GM18507 (cell line): ENCODE measurements at places on chromosomes 2 and 18.
A peak's percentile ranks its signal among the peaks of the same experiment; 100 is the strongest.

DNA sequence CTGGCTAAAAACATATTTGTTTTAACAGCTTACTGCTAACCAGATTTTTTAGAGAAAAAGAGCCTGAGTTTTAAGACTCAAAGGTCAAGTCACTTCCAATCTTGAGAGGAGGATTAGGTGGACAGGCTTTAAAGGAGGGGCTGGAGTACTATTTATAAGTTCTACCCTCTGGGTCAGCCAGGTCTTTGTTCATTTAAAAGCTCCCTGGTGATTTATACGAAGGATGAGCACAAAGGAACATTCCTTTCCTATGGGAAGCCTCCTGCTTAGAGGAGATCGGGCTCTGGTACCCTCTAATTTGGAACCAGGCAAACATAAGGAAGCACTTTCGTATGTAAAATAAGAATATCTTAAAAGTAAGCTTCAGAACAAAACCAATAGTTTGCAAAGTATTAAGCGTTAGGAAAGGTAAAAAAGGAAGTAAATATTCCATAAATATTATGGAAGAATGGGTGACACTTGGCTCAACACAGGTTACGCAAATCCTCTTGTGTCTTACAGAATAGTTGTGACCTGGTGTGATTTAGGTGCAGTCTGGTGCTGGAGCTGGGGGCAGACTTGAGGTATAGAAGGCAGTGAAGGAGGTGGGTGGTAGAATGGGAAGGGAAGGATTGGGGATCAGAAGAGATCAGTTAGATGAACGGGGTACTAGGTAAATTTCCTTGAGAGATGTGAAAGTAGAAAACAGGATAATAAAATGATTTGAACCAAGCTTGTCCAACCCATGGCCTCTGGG, 35.6 kb downstream of the PDE6D start:
- DNase-seq: no peak

- no peak for DNase-seq
Observed at GRCh38 chr2:146128216-146128615, 1608.3 kb upstream of the ZEB2 start.

DNA sequence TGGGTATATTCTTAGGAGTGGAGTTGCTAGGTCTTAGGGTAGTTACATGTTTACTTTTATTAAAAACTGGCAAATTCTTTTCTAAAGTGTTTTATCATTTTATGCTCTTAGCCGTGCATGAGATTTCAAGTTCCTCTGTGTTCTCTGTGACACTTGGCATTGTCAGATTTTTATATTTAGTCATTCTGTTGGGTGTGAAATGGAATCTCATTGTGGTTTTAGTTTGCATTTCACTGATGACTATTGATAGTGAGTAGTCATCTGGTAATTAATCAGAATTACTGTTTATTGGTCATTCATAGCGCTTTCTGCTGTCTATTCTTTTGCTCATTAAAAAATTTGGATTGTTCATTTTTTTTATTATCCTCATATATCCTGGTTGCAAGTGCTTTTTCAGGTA, 34.1 kb downstream of the RAB3GAP1 start:
- DNase-seq: no peak

DNA sequence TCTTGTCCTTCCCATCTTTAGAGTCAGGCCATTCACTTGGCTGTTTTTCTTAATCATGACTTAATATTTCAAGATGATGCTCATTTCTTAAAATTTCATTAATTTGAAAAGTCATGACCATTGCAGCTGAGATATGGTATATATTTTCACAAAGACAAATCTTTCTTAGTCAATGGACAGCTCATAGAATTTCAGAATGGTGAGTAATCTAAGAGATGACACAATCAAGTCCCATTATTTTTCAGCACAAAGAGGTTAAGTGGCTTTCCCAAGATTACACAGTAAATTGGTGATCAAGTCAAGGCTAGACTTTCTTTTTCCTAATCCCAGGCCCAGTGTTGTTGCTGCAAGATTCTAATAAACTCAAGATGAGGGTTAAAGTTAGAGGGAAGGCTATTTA, 34.4 kb upstream of the NT5C1B start:
- no peak for DNase-seq

GRCh38 chr2:114076961-114077360, 187.1 kb downstream of the ACTR3 start:
- DNase-seq: no peak

- no peak for DNase-seq
Observed at GRCh38 chr2:110804915-110805314, 72.5 kb downstream of the ACOXL start.

- no peak for DNase-seq
Observed at GRCh38 chr18:71327850-71328249, 1039.0 kb downstream of the SOCS6 start.

GRCh38 chr2:120571015-120571728, 164.5 kb upstream of the GLI2 start:
- DNase-seq: no peak

GRCh38 chr18:35484034-35484433, 13.7 kb downstream of the INO80C start:
- no peak for DNase-seq

DNA sequence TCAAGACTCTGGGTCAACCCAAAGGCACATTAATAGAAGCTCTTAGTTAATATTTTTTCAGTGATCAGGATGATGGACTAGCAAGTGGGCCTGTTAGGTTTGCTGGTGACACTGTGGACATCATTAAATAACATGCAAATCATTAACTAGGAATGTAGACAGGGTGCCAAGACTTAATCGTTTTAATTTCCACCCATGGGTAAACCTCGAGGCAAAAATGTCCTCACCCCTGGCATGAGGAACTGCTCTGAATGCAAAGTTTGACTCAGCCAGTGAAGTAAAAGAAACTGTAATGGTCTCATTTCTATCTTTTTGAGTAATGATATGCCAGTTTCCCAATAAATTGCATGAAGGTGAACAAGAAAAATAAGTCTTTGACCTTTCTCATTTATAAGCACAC, 152.6 kb upstream of the MEX3C start:
- no peak for DNase-seq

DNA sequence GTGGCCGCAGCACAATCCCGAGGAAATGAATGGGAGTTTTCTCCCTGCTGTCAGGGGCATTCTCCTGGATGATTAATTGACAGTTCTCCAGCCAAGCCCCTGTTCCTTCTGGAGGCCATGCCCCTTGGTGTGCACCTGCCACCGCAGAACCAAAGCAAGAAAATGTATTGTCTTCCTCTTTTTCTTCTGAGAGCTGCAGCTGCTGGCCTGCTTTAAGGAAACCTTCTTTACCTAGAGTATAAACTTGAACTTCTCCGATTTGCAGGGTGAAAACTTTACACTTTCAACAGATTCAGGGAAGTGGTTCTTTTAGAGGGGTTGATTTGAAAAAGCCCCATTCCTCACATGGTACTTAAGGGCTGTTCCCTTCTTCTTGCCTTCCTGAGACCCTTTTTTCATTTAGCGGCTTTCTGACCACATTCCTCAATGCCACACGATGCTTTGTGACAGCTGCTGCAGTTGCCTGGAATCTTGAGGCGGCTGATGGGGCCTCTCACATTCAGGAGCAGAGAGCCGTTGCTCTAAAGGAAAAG, 402.8 kb downstream of the TXNL1 start:
- no peak for DNase-seq

DNA sequence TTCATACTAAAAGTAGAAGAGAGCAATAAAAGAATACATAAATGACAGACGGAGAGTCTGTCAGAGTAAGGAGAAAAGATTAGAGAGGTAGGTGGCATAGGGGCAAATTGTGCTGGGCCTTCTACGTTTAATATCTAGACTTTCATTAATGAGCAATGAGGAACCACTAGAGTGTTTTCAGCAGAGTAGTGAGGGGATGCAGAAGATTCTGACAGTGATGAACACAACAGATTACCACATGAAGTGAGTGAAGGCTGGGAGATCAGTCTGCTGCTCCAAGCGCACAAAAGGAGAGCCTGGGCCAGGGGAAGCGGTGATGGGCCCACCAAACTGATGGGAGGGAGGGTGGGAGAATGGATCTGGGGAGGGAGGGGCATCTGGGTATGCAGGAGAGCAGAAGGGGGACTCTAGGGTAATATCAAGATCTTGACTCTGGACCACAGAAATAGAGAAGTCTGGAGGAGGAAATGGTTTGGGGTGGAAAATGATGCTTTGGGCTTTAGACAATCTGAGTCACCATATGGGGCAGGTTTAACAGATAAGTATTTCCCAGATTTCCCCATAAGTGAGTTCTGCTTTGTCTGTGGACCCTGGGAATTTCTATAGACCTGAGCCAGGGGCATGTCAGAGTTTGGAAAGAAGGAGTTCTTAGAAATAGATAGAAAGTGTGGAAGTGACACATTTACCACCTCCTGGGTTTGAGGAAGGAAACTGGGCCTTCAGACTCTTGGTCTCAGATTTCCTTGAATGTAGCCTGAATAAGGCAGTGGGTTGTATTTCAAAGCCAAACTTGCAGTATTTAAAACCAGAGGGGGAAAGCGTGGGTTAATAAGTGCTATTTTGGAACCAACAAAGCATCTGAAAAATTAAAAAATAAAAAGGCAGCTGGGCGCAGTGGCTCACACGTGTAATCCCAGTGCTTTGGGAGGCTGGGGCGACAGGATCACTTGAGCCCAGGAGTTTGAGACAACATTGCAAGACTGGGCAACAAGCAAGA, 15.0 kb upstream of the IL1A start:
- DNase-seq: no peak

GRCh38 chr18:38033282-38033681, 467.7 kb upstream of the CELF4 start:
- no peak for DNase-seq

GRCh38 chr2:192381082-192381481, 186.3 kb upstream of the TMEFF2 start:
- no peak for DNase-seq

- DNase-seq: no peak
Observed at GRCh38 chr2:64586883-64587481, 62.9 kb downstream of the AFTPH start.

DNA sequence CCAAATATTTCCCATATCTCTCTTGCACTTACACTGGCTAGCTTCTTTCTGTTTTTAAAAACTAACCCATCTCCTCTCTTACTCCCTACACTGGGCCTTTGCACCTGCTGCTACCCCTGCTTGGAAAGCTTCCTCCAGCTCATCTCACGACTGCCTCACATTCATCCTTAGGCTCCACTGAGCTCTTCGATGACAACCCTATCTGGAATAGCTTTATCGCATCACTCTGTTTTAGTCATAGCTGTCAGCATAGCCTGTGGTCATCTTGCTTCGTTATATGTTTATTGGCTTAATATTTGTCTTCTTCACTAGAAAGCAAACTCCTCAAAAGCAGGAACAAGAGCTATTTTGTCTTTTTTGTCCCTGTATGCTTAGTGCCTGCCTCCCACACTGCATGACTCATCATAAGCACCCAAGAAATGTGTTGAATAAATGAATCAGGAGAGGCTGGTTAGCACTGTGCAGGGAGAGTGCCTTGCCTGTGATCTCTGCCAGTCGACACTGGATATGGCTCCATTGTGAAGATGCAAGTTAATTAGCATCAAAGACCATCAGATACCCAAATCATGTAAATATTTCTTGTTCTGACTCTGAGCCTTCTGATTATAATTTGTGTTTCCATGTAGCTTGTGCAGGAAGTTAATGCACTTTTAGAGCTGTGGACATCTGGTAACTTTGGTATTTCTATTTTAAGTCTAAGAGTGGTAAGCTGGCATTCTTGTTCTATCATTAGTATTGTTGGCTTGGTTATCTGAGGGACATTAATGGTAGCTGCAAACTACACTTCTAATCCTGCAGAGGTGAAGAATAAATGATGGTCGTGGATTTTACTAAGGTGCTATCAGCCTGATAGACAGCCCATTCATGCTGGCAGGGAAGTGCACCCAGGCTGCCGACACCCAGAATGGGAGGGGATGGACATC, 10.3 kb upstream of the DYTN start:
- no peak for DNase-seq

DNA sequence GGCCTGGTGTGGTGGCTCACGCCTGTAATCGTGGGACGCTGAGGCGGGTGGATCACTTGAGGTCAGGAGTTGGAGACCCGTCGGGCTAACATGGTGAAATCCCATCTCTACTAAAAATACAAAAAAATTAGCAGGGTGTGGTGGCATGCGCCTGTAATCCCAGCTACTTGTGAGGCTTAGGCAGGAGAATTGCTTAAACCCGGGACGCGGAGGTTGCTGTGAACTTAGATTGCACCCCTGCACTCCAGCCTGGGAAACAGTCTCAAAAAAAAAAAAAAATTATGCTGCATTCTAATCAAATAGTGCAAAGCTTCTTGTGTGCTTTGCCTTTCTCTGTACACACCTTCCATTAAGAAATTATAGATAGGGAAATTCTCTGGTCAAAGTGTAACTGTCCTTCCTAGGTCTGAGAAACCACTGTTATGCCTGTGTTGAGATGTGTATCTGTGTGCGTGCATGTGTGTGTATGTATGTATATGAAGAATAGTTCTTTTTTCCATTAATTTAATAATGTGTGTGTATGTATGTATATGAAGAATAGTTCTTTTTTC, 2.5 kb downstream of the CD28 start:
- DNase-seq: no peak

GRCh38 chr18:23291456-23292205, 156.3 kb downstream of the CABLES1 start:
- DNase-seq: no peak

GRCh38 chr18:25561918-25562317, 210.0 kb upstream of the ZNF521 start:
- no peak for DNase-seq

- no peak for DNase-seq
Observed at GRCh38 chr2:34001557-34001956, 402.5 kb upstream of the FAM98A start.

DNA sequence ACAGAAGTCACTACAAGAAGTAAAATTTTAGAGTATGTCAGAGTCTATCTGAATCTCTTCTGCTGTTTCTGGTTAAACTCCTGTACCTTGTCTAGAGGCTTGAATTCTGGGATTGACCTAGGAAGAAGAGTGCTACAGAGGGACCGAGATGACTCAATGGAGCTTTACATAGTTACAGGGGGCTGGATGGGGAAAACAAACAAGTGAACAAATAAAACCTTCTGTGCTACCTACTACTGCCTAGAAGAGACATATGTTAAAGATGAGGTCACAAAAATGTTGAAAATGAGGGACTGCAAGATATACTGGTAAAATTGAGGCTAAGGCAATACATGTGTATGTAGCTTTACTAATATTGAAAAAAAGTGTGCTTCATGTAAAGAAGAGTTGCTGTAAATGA, 265.4 kb upstream of the TFPI start:
- DNase-seq: no peak

DNA sequence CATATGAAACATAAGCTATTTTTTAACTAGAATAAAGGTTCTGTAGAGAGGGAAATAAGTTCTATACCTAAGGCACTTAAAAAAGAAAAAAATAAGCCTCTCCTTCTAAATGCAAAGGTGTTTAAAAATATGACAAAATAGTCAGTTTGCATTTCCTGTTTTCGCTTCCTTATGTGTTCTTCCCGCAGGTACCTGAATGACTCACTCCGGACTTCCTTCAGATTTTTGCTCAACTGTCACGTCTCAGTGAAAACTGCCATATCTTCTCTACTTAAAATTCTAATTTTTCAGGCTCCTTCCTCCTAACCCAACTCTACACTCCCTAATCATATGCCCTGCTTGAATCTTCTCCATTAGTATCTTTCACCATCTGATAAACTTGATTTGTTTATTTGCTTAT, 1333.1 kb downstream of the LRP1B start:
- DNase-seq: peak; percentile 1
